Activated T-cell treated with anti-CD3 and anti-CD28 coated beads for 1 hour (primary cell): ENCODE measurements at places on chromosomes 3 and 15.

- no peak for DNase-seq
These were observed 10.8 kb upstream of the C3orf20 start for GRCh38 chr3:14664170-14664569.

DNA sequence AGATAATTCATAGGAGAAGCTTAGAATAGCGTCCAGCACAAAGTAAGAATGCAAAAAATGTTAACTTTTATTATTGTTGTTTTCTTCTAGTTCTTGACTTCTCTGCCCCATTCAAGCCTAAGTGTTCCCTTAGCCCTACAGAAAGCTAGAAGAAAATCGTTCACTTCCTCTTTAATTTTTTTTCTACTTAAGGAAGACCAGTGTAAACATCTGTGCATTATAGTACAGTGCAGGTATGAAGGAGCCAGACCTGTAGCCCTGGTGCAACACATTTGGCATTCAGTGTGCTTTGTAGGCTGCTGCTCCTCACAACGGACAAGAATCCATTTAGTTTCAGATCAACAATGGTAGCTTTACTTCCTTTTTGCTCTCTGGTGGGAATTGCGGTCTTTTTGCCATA lies 127.8 kb upstream of the SLC7A14 start:
- no peak for DNase-seq

GRCh38 chr15:76235186-76235826 lies 76.0 kb downstream of the ETFA start:
- no peak for DNase-seq

GRCh38 chr15:51752888-51753287 lies 1.5 kb downstream of the TMOD2 start:
- no peak for DNase-seq

DNA sequence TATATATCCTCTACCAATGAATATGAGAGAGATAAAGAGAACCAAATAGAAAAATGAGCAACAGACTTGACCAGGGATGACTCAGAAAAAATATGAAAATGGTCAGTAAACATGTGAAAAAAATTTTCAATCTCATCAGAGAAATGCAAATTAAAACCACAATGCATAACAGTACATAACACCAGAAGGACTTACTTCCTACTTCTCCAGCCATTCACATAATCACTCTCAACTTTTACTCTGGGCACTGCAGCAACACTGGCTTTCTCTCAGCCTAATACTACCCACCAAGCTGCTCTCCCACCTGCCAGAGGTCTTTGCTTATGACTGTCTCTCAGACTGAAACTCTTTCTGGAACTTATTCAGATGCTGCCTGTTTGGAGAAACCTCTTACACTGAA lies 49.4 kb downstream of the DPH6 start:
- DNase-seq: no peak
